Common myeloid progenitor, CD34-positive (primary cell): ENCODE measurements at places on chromosomes 5 and 9.
A peak's percentile ranks its signal among the peaks of the same experiment; 100 is the strongest.

GRCh38 chr9:112844771-112845542, 45.7 kb downstream of the SLC46A2 start:
- DNase-seq, result peak; percentile 46

- no peak for DNase-seq
Observed at GRCh38 chr5:180471866-180472265, 22.3 kb upstream of the CNOT6 start.

DNA sequence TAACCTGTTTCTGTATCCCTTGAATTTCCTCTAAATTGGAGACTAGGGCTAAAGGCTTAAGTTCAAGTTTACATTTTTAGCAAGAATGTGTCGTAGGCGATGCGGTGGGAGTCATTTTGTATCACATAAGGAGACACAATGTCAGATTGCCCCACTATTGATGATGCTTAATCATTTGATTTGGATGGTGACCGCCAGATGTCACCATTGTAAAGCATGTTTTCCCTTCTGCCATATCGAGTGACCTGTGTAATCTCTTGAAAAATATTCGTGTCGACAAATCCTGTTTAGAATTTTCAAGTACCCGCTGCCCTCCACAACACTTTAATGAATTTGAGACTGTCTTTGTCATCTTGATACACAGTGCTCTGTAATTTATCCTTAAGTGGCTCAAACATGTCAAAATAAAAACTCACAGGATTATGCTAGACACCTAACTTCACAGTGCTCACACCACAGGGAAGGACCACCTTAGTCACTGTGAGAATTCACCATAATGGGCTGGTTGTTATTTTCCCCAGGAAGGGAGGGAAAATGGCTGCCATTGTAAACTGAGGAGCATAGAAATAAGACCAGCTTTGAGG, 34.5 kb upstream of the SLC46A2 start:
- peak; percentile 50 for DNase-seq

DNA sequence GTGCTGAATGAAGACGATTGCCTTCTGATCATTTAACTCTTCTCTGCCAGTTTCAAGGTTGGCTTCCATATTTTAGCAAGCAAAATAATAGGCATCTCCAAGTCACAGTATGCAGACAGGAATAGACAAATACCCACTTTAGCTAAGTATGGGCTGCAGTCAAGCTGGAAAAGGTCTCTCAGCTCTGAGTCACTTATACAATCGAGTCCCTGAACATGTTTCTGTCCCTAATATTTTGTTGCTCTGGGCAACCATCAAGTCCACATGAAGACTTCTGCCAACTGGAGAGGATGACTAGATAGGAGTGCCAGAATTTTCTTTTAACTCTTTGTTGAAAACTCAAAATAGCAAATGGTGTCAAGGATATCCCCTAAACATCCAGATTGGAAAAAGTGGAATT, 575.3 kb downstream of the RAB3C start:
- DNase-seq, result no peak

DNA sequence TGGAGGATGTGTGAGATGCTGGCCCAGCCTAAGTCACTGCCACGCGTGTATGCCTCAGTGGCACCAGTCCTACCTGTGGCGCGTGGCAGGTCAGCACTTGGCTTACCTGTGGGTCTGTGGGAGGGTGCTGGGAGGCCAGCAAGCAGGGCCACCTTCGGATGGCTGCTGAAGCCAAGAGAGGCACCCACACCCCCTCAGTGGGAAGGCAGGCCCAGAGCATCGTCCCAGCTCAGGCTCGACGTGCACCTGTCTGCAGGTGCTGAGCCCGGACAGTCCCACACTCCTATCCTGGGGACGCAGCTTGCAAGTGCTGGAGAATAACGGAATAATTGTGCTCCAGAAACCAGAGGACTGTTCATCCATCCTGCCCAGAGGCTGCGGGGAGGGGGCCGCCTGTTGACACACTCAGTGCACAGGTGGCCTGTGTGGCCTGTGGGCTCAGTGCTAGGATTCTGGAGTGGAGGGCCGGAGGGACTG, 24.0 kb downstream of the NKD2 start:
- DNase-seq, result no peak
